CD4-positive, alpha-beta T cell treated with Interleukin-10 for 1 hour (primary cell): ENCODE measurements at places on chromosomes 3 and 15.

DNA sequence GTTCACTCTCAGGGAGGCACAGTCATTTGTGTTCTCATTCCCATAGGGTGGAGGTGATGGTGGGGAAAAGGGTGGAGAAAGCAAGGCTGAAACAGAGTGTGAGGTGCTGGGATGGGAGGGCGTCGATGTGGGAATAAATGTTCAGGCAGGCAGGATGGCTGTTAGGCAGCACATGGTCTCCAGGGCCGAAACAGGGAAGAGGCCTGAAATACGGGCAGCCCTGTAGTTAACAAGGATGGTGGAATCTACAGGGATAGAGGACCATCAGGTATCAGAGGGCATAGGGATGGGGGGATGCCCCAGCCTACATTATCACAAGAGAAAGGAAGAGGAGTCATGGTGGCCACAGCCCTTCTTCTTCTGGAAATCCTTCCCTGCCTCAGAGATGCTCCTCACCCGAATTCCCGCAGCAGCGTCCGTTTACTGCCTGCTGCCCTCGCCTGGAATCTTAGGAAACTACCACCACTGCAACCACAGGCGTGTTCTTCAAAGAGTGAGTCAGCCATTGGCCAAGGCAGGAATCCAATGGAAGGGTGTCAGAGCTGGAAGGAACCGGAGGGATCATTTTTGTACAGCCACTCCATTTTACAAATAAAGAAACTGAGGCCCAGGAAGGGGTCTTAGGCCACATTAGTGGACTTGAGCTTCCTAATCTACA, 49.7 kb upstream of the POMGNT2 start:
- DNase-seq = no peak

- DNase-seq = no peak
Measured at GRCh38 chr3:21599890-21600289, 151.1 kb downstream of the ZNF385D start.

GRCh38 chr3:63870615-63871005, 6.9 kb downstream of the ATXN7 start:
- DNase-seq = no peak

DNA sequence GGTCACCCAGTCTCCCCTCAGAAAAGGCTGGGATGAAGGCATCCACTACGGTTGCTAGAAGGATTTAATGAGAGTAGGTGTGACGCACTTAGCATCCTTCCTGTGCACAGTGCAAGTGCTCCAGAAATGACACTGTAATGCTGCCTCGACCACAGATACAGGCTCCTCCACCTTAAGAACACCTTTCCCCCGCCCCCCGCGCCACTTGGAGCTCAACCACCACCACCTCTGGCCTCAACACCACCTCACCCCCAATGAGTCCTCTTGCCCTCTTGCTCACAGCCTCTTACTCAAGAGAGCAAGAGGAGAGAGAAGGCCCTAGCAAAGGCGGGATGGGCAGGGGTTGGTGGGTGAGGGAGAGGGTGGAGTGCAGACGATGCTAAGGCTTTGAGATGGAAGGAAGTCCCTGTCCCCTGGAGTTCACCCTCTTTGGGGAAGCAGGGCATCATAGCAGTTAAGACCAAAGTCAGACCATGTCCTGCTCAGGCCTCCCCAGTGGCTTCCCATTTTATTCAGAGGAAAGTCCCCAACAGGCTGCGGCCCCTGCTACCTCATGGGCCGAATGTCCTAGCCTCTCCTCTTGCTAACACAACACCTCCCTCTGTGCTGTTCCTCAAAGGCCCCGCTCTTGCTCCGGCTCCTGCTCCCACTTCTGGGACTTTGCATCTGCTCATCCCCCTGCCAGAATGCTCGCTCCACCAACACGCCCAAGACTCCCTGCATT, 8.3 kb downstream of the STARD5 start:
- no peak for DNase-seq
